ENCODE measurements at places on chromosomes 13 and 19.

DNA sequence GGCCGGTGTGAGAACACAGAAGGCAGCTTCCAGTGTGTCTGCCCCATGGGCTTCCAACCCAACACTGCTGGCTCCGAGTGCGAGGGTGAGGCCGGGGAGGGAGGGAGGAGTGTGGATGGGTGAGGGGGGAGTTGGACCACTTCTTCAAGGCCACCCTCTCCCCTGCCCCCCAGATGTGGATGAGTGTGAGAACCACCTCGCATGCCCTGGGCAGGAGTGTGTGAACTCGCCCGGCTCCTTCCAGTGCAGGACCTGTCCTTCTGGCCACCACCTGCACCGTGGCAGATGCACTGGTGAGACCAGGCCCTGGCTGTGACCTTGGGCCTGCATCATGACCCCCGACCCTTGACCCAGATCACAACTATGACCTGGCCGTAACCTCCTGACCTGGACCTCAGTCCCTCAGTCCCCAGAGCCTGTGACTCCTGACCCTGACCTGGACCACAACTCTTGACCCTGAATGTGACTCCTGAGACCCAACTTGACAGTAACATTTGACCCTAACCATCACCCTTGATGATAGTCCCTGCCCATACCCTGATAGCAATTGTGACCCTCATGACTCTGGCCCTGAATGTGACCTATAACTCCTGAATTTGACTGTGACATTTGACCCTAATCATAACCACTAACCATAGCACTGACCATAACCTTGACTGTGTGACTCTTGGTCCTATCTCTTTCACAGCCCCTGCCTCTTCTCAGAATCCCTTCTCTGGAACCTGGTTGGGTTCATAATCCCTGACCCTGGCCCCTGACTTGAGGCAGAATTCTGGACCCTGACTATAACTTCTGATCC is 10.9 kb downstream of the LTBP4 start:
- no peak for DNase-seq

DNA sequence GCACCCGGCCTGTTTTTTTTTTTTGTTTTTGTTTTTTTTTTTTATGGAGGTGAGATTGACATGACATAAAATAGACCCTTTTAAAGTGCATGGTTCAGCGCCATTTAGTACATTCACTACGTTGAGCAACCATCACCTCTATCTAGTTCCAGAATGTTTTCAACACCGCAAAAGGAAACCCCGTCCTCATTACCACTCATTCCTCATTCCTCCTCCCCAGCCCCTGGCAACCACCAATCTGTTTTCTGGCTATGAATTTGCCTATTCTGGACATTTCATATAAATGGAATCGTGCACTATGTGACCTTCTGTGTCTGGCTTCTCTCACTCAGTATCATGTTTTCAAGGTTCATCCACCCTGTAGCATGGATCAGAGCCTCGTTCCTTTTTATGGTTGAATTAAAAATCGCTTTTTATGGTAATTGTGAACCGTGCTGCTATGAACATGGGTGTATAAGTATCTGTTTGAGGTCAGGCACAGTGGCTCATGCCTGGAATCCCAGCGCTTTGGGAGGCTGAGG is 9.9 kb upstream of the ADGRE5 start:
- no peak for DNase-seq

- DNase-seq = no peak
Measured at GRCh38 chr19:29107831-29108230, 105.1 kb downstream of the UQCRFS1 start.

DNA sequence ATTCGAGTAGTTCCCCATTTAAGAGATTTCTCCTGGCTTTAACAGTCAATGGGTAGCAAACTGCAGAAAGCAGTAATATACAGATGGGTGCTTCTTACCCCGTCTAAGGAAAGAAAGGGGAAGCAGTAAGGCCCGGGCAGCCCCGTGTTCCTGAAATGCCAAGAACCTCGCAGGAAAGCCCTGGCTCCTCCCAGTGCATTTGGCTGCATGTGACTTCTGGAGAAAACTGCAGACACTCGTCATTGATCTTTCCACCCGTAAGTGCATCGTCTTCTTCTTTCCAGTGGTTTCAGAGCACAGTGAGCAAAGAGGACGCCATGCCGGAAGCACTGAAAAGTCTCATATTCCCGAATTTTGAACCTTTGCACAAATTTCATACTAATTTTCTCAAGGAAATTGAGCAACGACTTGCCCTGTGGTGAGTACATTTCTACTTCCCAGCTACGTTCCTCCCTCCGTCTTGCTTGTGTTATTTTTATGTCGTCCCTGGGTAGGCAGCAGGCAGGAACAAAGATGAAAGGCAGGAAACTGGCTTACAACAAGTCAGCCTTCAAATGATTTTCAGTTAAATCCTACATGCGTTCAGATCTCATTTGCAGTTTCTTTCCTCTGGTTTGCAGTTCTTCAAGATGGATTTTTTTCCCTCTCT is 165.2 kb downstream of the STK24 start:
- peak; percentile 70 for DNase-seq

Data from tibial artery (tissue), 4 donors.